Activated T-cell treated with anti-CD3 and anti-CD28 coated beads, Interleukin-2, amount 50 U/mL, for 1 hour (primary cell): ENCODE measurements at places on chromosomes 1 and 21.

DNA sequence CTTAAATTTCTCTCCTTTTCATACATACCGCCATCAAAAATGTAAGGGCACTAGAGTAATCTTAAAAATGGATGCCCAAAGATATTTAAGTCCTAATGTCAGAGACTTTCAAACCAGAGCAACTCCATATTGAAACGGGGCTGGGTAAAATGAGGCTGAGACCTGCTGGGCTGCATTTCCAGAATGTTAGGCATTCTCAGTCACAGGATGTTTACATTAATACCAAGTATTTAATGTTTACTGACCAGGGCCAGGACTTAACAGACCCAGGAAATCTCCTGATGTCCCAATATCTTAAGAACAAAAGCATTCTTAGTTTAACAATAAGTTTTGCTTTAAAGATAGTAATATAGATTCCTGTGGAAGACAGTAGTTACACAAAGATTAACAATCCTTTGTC, 563.9 kb upstream of the BEND5 start:
- no peak for DNase-seq

GRCh38 chr1:156497078-156497742, 3.4 kb downstream of the MEF2D start:
- DNase-seq = no peak

- DNase-seq = no peak
Observed at GRCh38 chr1:224106568-224107281, 7.2 kb upstream of the FBXO28 start.

DNA sequence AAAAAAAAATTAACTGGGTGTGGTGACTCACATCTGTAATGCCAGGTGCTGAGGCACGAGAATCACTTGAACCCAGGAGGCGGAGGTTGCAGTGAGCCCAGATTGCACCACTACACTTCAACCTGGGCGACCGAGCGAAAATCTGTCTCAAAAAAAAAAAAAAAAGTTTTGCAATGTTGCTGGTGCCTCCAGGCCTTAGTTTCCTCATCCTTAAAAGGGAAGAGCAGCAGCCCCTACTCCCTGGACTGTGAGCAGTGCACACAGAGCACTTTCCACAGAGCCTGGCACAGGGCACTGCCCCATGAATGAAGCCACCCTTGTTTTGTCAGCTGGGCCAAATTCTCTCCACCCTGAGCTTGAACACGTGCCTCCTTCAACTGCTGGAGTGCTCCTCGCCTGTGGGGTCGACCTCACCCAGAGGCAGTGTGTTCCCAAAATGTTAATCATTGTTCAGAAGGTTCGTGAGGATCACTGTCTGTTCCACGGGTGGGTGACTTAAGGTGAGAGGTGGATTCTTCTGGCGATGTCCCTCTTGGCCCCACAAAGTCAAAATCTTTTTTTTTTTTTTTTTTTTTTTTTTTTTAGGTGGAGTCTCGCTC, 152.1 kb upstream of the TMEM51 start:
- DNase-seq = no peak

GRCh38 chr1:36183309-36183856, 27.4 kb downstream of the MAP7D1 start:
- no peak for DNase-seq

DNA sequence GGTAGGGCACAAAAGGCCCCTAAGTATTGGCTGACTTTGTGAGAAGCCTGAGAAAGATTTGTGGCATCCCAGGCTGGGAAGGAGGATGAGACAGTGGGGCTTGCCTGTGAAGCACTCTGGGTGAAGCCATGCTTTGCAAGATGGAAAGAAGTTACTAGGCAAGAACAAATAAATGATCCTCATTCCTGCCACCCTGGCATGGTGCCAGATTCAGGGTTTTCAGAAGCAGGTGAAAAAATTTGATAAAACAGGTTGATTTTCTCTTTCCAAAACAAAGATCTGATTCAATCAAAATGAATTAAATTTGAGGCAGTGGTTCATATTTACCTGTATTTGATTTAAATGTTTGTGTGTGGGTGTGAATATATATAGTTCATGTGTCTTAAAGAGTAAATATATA, 386.9 kb upstream of the PROX1 start:
- no peak for DNase-seq

DNA sequence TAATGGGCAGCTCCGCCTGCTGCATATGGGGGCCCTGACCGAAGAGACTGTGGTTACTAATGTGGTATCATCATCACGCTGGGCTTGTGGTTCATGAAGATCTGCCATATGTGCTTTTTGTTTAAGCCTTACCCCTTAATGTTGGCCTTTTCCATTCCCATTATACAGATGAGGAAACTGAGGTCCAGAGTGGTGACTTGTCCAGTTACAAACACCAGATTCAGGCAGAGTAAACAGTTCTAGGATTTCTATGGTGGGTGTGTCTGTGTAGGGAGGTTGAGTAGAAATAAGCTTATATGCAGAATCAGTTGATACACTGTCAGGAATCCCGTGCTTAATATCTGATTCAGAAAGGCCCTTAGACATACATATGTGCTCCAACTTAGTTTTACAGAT, 691 bp downstream of the UTP11 start:
- DNase-seq = no peak
